Effector memory CD8-positive, alpha-beta T cell (primary cell): ENCODE measurements at places on chromosomes 16 and 17.

DNA sequence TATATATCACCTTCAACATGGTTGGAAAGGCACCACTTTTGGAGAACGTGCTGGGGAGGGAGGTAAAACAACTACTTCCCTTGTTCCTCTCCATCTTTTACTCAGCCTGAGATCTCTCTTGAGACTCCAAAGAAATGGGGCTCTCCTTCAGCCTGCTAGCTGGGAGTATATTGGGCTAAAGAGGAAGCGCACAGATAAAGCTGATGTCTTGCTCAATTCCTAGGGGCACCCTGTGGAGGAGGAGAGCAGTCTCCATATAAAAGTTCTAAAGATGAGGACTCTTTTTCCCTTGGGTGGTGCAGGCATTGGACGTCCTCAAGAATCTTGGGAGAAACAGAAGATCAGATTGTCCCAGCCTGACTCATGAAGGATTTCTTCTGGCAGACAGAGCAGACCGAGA, 4.6 kb upstream of the ETV4 start:
- no peak for DNase-seq

DNA sequence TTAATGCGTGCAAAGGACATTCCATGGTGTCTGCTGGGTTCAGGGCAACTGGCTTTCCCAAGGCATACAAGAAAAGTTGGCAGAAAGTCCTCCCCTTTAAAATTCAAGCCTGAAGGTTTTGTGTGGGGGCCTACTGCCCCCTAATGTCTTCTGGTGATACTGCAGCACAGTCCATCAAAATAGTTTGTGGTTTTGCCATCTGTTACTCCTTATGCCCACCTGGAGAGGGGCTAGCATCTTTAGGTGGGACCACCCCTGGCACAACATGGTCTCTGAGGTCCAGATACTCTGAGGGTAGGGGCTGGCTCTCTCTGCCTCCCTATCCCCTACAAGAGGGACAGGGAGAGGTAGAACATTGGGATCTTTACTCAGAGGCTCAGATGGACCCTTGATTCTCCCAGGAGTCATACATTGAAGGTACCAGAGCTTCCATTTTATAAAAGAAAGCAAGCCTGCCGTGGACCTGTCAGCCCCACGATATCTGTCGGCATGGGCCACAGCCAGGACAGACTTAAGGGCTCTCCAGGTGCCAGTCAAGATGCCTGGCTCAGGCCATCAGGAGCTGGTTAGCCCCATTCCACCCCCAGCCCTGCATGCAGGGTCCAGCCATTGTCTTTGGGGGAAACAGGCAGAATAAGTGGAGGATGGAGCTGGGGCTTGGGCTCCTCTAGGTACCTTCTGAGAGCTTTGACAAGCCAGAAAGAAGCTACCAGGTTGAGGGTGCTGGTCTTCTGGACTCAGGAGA, 6.3 kb downstream of the ESRP2 start:
- peak; percentile 28 for DNase-seq

GRCh38 chr17:79803997-79804855, 7.3 kb upstream of the CBX8 start:
- no peak for DNase-seq

- no peak for DNase-seq
Observed at GRCh38 chr17:30921544-30922196, at the start of gene ADAP2. Gene ADAP2, plus strand, starts transcription at chr17:30921945. Its CDS starts 70 bp downstream, at chr17:30922015.

DNA sequence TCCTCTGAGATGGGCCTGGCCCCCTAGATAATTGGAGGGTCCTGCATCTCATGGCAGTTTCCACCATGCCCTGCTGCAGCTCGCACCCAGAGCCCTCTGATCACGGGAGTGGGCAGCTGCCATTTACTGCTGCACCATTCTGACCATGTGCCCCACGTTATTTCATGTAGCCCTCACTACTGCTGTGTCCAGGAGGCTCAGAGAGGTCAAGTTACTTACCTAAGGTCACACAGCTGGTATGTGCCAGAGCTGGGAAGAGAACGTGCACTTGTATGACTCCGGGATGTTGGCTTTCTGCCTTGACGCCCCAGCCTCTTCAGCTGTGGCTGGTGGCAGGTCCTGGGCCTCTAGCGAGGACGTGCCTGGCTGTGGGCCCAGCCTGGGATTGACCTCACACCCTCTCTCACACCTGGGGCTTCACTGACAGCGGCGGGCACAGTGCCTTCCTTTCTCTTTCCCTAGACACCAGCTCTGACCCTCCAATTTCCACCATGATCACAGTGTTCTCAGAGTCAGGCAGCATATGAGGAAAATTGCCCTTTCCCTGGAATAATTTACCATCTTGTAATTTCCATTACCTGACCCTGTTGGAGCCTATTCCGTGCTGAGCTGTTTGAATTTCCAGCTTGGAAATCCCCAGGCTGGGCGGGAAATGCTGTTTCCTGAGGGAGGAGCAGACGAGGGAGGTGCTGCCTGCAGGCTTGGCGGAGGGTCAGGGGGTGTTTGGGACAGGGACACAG, 18.5 kb upstream of the DOC2B start:
- DNase-seq, result no peak

DNA sequence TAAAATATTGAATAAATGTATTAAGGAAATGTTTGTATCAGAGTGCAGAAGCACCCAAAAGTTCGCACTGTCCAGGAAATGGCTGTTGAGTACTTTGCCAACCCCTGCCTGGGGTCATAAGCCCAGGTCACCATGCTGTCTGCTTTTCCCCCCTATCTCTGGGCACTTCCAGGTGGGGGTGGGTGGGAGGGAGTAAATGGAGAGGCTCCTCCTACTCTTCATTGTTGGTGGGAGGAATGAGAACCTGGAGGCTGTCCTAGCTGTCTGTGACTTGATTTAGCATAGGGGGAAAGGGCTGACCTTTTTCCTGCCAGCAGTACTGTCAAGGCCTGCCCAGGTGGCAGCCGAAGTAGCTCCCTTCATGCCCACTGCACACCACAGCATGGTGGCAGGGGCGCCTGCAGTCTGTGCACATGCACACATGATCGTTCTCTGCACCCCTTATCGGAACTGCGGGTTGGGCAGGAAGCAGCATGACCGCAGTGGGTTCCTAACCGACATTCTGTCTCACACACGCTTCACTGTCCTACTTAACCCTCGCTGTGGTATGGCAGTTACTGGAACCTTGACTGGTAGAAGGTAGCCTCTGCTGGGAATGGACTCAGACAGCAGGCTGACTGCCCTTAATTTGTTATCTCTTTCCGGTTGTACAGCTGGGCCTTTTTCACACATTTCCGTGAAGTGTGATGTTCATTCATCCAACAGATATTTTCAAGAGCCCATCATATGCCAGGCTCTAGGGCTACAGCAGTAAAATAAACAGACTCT, 41.5 kb downstream of the LDHD start:
- DNase-seq, result peak; percentile 86

DNA sequence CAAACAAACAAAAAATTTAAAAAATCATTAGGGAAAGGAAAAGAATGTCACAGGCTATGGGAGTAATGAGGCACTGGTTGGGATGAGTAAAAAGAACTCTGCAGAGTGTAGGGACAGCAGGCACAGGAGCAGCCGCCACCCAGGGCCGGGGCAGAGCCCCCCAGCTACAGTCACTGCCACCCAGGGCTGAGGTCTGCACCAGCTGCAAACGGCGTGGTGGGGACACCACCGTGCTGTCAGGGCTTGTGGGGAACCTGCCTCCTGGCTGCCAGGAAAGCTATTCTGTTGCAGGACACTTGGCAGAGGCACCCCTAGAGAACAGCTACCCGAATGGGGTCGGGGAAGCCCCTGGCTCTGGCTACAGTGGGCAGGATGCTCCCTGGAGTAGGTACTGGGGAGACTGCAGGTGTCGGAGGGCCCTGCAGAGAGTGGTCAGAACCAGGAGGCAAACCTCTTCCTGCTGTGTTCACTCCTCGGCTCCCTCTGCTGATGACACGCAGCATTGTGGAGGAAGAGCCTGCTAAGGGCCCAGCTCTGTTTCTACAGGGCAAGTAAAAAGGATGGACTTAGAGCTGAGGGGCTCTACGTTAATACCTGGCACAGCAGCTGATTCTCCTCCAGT, 32.3 kb upstream of the CAPN15 start:
- no peak for DNase-seq

DNA sequence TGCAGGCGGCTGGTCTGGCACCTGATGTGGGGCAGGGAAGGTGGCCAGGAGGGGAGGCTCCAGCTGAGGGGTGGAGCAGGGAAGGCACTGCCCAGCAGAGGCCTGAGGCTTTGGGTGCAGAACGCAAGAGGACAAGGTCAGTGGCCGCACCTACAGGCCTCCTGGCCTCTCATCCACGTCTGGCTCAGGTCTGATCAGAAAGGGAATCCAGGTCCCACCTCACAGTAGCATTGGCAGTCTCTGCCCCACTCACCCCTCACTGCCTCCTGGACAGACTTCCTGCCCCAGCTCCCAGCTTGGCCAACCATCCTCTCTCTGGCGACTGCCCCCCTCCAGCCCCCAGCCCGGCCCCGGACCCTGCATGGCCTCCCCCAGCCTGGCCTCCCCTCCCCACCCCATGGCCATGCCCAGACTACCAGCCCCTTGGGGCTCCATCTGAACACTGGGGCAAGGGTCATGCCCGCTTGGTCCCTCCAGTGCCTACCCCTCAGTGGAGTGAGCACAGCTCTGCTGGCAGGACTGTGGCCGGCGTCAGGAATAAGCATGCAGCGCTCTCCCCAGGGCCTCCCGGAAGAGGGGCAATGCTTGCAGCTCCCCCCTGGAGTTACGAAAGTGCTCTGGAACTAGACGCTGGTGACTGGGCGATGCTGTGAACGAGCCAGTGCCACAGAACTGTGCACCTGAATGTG, 4.6 kb downstream of the UTS2R start:
- no peak for DNase-seq

DNA sequence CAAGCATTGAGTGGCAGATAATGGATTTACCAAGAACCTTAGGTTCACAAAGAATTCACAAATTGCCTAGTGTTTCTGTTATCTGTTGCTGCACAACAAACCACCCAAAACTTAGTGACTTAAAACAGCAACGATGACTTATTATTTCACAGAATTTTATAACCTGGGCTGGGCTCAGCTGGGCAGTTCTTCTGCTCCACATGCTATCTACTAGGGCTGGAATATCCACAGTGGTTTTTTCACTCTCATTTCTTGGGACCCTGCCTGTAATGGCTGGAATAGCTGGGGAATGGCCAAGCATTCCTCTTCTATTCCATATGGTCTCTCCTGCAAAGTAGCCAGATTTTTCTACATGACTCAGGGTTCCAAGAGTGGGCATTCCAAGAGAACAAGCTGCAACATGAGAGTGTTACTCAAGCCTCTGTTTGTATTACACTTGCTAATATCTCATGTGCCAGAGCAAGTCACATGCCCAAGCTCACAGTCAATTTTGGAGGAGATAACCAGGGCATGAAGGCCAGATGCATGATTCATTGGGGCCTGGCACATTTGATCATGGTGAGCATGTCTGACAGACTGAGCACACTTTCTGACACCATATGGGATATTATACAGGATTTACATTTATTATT, 4.9 kb upstream of the PSMD7 start:
- DNase-seq, result no peak
